NCI-H1694 (cell line): ENCODE measurements at places on chromosomes 12 and 14.
A peak's percentile ranks its signal among the peaks of the same experiment; 100 is the strongest.

DNA sequence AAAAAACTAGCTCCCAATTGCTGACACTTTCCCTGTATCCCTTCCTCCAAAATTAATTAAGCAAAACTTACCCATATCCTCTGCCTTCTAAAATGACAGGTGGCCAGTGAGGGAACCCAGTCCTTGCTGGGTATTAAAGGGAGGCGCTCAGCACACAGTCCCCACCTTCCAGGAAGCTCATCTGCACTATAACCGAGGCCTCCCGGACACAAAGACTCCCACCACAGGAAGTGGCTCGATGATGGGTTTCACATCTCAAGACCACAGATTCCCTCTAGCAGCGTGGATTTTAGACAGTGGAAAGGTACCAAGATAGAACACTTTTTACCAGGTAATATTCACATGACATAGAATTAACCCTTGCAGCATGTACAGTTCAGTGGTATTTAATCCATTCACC lies 126.8 kb upstream of the NCOR2 start:
- no peak for DNase-seq

DNA sequence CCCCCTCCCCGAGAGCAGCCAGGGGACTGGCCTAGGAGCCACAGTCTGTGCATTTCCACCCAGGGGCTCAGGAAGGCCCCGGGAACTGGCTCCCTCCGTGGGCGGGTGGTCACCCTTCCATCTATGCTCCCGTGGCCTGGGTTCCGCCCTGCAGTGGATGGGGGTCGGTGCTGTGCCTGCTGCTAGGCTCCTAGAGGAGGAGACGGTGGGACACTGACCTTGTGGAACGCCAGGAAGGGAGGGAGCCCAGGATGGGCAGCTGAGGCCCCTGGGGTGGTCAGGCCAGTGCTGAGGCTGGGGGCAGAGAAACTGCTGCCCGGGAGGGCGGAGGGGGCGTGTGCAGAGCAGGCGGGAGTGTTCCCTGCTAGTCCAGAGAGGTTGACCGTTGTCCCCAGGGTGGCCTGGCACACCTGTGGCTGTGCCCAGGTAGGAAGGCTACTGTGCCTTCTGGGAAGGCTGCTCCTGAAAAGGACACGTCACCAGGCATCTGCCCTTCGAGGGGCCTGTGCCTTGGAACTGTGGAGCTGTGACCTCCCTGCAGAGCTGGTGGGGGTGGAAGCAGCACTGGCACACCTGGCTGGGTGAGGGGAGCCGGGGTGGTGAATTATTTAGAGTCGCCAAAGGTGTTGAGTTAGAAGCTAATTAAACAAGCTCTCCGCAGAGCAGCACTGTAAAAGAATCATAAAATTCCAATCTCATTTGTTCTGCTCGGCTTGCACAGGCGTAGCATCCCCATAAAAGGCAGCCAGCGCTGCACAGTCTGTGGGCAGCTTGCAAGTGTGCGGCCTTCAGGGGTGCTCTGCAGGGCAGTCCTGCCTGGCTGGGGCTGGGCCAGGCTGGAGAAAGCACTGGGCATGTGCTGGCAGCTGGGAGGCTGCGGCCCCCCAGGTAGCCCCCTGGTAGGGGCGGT lies 145.1 kb downstream of the KIF26A start:
- peak; percentile 45 for DNase-seq

DNA sequence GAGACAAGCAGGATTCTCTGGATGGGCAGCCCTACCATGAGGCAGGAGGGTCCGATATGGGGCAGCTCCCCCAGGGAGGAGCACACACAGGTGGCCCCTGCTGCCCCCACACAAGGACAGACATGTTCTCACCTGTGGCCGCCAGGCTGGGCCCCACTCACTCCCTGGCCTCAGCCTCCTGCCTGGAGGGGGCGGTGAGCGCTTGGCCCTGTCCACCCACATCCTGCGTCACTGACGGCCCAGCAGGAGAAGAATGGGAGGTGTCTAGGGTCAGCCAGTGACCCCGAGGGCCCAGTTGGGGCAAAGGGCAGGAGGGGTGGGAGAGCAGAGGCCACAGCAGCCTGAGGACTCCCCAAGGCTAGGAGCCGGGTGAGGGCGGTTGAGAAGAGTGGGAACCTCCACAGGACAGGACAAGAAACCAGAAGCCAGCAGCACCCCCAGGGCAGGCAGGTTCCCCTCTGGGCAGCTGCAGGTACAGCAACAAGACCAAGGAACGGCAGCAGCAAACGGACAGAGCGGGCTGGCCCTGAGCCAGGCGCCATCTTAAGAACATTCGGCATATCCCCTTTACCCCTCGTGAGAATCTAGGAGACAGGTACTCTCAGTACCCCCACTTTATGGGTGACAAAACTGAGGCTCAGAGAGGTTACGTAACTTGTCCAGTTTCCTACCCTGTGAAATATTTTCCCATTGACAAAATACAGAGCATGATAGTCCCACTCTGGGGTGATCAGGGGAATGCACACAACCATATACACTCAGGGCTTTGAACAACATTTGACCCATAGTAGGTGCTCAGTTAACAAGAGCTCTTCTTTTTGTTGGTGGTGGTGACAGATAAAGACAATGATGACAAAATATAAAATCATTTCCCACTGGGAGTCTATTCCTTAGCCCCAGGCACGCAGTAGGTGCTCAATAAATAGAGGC lies 74.3 kb downstream of the NCOR2 start:
- DNase-seq: no peak

DNA sequence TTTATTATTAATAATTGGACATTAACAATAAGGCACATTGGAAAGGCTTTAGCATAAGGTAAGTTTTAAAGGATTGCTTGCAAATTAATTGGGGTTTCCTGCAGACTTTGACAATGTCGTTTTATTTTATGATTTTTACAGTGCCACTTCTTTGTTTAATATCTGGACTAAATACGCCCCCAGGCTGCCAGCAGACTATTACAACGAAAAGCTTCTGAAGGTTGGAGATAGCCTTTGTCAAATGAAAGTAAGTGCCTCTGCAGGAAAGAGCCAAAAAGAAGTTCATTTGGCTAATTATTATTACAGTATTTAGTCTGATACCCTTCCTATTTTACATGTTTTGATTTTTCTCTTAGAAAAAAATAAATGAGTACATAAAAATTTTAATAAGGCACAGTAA lies 11.3 kb downstream of the CFAP54 start:
- no peak for DNase-seq

DNA sequence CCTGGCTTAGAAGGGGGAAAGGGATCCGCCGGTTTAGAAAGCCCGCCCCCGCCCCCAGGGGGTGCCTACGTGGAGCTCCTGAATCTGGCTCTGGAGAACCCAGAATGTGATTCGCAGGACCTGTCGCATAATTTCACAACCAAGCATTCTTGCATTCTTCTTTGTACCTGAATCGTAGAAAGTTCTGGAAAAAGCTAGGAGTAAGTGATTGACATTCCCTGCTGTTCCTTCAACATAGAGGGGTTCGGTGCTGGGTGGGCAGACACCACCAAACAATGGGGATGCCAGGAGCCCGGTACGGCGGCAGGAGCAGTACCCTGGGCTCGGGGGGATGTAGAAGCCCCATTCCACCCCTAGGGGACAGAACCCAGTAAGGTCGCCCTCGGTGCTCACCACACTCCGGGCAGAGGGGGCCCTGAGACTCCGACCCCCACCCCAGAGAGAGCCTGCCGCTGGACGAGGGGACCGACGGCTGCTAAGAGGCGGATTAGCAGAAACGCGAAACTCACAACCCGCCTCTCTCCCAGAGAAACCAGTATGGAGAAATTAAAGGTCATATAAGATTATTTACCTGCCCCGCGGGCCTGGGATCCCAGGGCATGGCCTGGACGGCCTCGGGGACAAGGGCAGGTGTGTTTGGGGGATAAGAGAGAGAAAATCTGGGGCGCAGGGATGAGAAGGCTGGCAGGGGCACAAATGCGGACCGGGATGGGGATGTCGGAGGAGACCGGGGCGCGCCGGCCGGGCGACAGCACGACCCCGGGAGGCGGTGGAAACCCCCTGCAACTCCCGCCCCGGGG lies 520 bp downstream of the CSRP2 start:
- no peak for DNase-seq

DNA sequence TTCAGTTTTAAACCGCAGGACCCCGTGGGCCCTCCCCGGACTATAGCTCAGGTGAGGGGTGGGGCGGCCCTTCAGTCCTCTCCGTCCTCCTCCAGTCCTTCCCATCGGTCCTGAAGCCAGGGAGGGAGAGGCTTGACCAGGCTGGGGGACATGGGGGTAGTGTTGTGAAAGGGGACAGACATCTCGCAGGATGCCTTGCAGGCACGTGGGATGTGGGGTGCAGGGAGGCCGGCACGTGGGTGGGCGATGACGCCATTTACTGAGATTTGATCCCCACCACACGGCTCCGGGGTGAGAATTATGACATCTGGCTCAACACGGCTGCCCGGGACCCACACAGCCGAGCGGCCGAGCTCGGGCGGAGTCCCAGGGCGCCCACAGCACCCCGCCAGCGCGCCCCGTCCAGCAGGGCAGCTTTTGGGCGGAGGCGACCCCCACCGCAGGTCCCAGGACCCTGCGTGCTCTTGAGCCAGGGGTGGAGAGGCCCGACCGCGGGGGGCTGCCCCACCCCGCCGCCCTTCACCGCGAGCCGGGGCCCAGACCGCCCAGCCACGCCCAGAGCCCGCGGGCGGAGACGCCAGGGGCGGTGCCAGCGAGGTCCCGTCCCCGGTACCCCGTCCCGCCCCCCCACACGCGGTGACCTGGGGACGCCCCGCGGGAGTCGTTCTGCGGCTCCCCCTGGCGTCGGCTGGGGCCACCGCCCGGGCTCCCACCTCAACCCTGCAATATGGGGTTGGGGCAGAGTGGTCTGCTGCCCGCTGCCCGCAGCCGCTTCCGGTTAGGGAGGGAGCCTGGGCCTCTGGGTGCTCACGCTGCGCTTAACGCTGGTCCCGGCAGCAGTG lies 3.3 kb upstream of the EXOC3L4 start:
- peak; percentile 42 for DNase-seq

- DNase-seq: no peak
Measured at GRCh38 chr12:12577786-12578185, 15.1 kb upstream of the DUSP16 start.

- no peak for DNase-seq
Measured at GRCh38 chr12:113266106-113266895, 45.0 kb downstream of the TPCN1 start.

GRCh38 chr12:34625116-34625515 lies 602.8 kb downstream of the ALG10 start:
- peak; percentile 32 for DNase-seq

DNA sequence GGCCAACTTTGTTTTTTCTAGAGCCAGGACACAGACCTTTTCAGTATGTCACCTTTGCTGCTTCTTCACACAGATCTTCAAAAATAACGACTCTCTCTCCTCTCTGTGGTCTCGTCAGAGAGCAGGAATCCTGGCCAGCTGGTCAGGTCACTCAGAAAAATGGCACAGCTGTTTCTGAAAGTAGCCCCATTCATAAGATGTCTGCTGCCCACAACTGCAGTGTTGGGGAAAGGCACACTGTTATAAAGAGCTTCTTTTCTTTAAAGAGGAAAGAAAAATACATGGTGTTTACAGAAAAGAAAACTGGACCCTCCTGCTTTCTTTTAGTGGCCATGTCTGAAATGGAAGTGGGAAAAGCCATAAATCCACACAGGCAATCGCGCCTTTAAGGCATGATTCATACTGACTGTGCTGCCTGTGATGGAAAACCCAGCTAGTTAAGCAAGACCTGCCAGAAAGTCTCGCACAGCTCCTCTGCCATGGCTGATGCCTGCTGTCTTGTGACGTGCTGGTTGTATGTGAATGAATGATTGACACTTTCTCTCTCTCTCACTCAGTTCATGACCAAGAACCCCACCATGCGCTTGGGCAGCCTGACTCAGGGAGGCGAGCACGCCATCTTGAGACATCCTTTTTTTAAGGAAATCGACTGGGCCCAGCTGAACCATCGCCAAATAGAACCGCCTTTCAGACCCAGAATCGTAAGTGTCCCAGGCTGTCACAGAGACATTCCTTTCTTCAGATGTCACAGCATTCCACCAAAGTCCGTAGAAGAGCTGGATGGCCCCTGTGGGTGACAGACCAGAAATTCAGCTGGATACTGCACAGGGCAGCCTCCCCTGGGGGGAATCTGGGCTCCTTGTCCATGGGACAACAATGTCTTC lies 147.9 kb upstream of the HIF1A start:
- no peak for DNase-seq

DNA sequence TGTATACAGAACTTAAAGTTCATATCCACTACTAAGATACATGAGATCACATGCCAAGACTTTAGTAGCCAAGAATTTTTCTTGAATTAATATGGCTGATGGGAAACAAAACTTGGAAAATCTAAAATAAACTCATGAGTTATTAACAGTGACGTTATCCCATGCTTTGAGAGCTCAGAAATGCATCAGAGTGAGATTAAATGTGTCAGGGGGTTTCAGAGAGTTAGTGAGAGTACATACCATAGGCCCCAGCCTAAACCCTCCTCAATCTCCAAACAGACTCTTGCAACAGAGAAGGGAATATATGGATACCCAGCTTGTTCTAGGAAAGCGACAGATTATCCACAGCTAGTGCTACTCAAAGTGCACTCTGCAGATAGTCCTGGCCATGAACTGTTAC lies 19.3 kb downstream of the SLC35F4 start:
- no peak for DNase-seq

DNA sequence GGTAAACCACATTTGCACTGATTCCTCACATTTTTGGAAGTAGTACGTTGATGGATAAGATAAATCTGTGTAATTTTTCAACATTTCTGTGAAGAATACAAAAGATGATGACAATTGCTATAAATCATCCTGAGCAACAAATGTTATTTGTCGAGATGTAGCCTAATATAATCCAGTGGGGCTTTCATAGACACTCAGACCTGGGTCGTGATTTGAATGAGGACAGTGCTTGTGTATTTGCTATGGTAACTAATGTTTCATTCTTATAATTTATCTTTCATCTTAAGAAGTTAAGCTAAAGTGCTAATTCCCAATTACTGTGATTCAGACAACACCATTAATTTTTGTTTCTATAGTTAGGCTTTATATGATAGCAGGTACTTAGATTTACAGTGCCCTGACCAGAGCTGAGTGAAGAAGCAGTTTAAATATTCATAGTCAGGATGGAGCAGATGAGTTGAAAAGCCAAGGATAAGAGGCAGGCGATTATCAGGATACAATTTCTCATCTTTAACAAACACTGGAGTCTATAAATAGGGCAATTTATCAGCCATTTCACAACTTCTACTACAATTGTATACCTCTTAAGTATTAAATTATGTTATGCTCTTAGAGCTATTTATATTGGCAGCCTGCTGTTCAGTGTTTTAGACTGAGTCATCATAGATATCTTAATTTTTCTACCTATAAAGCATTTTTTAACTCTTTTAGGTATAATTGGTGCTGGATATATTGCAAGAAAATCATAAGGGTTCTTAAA lies 359.9 kb downstream of the TRHDE start:
- no peak for DNase-seq

GRCh38 chr12:14810167-14810952 lies 3.6 kb downstream of the SMCO3 start:
- no peak for DNase-seq

DNA sequence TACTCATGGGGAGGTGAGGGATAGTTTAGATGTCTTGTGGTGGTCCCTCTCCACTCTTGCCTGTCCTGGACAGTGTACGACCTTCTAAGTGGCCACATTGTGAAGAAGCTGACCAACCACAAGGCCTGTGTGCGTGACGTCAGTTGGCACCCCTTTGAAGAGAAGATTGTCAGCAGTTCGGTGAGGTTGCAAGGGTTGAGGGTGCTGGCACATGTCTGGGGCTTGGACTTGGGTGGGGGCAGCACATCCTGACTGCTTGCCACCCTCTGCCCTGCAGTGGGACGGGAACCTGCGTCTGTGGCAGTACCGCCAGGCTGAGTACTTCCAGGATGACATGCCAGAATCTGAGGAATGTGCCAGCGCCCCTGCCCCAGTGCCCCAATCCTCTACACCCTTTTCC lies 7.6 kb upstream of the FITM1 start:
- DNase-seq: no peak
